ENCODE measurements at places on chromosomes 16 and 17. TPM values are rescaled to one million over a fixed set of nuclear protein-coding genes. Genes with fewer than 3 reads are reported as not detected.

DNA sequence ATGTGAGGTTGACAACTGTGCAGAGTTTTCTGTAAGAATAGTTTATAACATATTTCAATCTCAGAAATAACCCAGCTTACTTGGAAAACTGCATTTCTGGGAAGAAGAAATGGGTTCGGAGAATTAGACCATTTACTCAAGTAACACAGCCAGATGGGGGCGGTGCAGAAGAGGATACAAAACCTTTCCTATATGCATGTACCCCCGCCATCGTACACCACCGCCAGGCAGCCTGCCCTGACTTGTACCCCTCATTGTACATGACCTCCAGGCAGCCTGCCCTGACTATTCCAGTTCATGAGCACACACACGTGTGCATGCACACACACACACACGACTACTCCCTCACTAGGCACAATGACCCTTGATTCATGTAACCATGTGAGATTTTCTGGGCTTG, 154.0 kb downstream of the C16orf78 start:
- DNase-seq, result no peak

- no peak for DNase-seq
Measured at GRCh38 chr17:2457913-2458312, 53.8 kb downstream of the METTL16 start.

DNA sequence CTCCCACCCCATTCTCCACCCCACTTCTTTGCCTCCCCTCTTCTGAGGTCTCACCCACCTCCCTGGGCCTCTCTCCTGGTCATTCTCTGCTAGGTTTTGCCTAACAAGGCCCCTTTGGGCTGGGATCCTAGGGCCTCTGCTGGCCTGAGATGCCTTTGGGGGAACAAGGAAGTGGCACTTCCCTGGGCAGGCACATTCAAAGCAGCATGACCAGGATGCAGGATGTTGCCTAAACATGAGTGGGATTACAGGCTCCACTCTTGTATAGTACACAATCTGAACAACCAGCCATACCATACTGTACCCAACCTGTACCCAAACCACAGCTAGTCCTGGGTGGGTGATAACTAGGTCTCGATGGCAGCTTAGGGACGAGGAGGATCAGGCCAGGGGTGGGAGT, 9.0 kb downstream of the GALK1 start:
- no peak for DNase-seq

The SLC52A1 gene
- not detected for total RNA-seq
